ENCODE measurements at places on chromosomes 2 and 18.

- no peak for DNase-seq
Observed at GRCh38 chr2:203631068-203631757, 75.2 kb upstream of the CD28 start.

GRCh38 chr2:206164261-206164862 is 4.7 kb downstream of the EEF1B2 start:
- DNase-seq, result peak; percentile 48

- DNase-seq, result no peak
Observed at GRCh38 chr2:43872151-43872550, 33.4 kb downstream of the ABCG8 start.

DNA sequence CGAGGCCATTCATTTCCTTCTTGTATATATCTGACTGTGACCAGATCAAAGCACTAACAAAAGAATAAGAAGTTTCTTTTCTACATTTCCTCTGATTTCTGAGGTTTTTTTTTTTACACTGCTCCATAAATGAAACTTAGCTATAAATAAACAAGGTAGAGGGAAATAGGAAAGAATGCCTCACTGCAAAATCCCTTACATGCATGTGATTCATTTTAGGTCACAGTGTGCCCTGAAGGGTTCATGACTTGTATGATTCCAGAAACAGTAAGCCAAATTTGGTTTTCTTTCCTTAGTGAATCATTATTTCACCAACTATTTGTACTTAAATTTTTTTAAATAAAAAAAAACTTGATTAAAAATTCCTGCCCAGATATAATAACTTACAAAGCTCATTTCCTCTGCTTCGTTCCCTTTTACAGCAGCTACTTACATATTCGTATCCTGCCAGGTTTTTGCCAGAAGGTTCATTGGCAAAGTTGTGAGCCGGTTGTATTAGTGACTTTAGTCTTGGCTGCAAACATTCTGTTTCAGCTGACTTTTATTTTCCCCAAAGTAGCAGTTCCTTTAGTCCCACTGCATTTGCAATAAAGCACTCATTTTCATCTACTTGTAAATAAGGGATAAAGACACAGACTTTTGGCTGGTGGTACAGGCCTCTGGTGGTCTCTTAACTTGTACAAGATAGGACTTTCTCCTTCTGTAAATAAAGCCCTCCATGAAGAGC is 58.6 kb downstream of the LRP2 start:
- no peak for DNase-seq

- no peak for DNase-seq
Observed at GRCh38 chr2:138112536-138112935, 148.3 kb downstream of the HNMT start.

GRCh38 chr18:34611904-34612303 is 98.2 kb upstream of the DTNA start:
- no peak for DNase-seq

DNA sequence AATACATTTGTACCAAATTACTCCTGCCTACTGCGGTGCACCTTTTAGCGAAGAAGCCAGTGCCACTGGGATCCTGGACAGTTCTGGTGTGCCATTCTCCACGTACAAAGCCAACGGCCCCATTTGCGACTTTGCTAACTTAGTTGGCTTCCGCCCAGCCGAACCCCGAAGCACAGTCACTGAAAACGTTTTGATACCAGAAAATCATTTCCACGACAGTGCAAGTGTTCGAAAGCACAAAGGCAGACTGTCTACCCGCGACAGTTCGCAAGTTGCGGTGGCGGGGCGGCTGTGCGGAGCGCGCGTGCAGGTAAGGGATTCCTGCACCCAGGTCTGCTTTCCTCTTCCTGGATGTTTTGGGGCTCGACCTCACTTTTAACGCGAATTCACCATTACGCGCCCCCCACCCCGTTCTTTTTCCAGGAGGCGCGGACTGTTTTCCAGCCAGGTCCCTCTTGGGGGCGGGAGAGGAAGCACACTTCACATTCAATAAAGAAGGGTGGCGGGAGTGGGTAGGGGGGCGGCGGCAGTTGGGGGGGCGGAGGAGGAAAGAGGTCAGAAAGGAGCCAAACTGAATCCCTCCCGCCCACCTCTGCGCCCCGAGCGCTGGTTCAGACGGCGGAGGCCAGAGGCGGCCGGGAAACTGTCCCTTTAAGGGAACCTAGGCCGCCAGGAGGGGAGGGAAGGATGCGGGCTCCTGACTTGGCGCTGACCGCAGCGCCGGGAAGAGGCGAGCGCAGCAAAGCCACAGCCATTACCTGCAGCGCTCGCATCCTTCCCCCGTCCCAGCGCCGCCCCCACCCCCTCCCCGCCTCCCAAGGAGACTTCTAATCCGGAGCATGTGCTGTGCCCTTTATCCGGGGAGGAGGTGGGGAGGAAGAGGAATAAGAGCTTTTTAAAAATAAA is 107.4 kb upstream of the KCTD1 start:
- DNase-seq, result no peak

- no peak for DNase-seq
Observed at GRCh38 chr2:41182961-41183360, 731.1 kb upstream of the SLC8A1 start.

- no peak for DNase-seq
Observed at GRCh38 chr2:194621945-194622344, 1035.1 kb upstream of the SLC39A10 start.

DNA sequence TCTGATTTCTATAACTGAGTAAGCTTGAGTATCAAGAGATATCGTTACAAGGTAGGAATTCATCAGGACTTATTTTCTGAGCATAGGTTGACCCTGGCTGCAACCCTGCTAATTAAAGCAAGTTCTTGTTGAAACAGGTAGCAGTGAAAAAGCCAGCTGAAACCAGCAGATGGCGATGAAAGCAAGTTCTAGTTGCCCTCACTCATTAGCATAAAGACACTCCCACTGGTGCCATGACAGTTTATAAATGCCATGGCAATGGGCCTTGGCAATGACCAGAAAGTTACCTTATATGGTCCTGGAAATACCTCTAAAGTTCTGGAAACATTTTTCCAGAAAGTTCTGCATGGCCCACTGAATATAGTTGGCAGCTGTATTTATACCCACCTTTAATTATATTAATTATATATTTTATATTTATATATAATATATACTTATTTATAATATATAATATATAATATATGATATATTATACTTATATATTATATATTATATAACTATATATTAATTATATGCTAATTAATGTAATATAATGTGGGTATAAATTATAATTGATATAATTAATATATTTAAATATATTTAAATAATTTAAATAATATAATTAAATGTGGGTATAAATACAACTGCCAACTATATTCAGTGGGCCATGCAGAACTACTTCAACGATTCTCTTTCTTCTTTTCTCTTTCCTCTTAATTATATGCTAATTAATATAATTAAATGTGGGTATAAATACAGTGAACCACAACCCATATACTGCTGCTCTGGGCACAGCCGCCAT is 188.0 kb downstream of the CDH7 start:
- DNase-seq, result no peak

Measured in CD4-positive, alpha-beta T cell treated with Interleukin-17A for 4 hours (primary cell).